Skin of body (tissue), 3 donors: ENCODE measurements at places on chromosomes 5 and 9. TPM values are rescaled to one million over a fixed set of nuclear protein-coding genes. Genes with fewer than 3 reads are reported as not detected.

Gene FBP2
- 5.5 TPM for total RNA-seq

Gene FCHSD1
- 22.4 TPM for total RNA-seq

Gene CARTPT
- total RNA-seq = not detected

Gene GRIA1
- total RNA-seq = 2.5 TPM

Gene PLPP7
- 4.6 TPM for total RNA-seq

Gene BARX1
- not detected for total RNA-seq

Gene KCTD16
- total RNA-seq = 0.20 TPM

Gene BHMT2
- 3.0 TPM for total RNA-seq

Gene IL5
- total RNA-seq = not detected
